ENCODE measurements at places on chromosomes 2 and 18.
A peak's percentile ranks its signal among the peaks of the same experiment; 100 is the strongest.

DNA sequence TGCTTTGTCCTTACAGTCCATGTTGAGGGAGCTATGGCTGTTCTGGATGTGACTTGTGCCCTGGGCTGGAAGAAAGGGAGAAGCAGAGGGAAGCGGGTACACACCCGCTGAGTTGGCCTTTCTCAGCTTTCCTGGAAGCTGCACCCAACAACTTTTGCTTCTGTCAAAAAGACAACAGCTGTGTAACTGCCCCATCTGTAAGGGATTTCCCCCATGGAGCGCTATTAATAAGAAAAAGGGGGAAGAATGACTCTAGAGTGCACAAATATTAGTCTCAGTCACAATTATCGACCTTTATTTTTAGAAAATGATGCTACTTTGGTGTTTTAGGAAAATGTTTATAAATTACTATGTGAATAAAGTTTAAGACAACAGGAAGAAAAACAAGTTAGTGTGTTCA is 368.3 kb downstream of the RAD51AP2 start:
- no peak for DNase-seq

DNA sequence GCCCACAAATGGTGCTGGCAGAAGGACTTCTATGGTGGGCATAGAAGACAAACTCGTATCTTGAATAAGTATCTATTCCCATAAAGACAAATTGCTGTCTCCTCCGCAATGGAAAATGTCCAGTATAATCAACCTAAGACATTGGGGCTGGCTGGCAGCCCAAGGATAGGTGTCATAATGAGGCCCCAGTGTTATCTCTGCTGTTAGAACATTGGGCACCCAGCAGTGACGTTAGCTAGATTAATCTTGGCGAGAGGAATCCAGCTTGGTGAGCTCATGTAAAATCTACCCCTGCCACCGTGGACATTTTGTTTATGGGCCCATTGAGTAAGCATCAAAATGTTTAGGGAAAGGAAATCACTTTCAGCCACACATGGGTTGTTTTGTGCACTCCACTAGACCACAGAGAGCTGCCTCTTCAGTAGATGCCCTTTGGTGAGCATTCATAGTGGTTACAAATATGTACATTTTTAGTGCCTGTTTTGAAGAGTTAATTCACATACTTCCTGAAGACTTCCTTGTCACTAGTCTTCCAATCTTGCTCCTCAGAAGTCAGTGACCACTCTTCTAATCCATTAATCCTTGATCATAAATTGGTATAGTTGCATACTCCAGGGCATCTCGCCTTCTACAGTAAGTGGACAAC is 48.2 kb upstream of the KDM3A start:
- no peak for DNase-seq

- no peak for DNase-seq
These were observed 133.5 kb upstream of the MGAT5 start for GRCh38 chr2:134120406-134120732.

GRCh38 chr18:59249199-59249774 is 24.0 kb downstream of the RAX start:
- peak; percentile 19 for DNase-seq

- no peak for DNase-seq
These were observed 132.9 kb upstream of the MGAT5 start for GRCh38 chr2:134120733-134121630.

DNA sequence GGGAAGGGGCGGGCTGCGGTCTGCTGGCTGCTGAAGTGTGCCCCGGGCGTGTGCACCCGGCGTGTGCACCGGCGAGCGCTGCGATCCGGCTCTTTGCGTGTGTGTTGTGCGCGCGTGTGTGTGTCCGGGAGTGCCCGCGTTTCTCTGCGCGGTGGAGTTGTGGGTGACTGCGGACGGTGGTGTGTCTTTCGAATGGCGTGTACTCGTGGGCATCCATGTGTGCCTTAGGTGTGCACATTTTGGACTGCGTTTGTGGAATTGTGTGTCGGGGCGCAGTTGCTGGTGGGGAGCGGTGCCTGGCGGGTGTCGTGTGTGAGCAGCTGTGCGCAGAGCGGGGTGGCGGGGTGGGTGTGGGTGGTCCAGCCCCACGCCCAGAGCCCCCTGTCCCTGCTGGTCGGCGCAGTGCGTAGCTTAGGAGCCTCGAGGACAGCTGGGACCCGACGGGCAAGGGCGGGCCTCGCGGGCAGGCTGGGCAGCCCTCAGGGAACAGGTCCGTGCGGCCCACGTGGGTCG is 533 bp downstream of the HPCAL1 start:
- DNase-seq, result peak; percentile 55

Data from NCI-H187 (cell line).